ENCODE measurements at places on chromosomes 3 and 15. TPM values are rescaled to one million over a fixed set of nuclear protein-coding genes. Genes with fewer than 3 reads are reported as not detected.

The CNTN6 gene
- total RNA-seq: not detected

The ACTC1 gene
- 0.78 TPM for total RNA-seq

The GOLGA8O gene
- 1.8 TPM for total RNA-seq

The CCDC13 gene
- 0.24 TPM for total RNA-seq

DNA sequence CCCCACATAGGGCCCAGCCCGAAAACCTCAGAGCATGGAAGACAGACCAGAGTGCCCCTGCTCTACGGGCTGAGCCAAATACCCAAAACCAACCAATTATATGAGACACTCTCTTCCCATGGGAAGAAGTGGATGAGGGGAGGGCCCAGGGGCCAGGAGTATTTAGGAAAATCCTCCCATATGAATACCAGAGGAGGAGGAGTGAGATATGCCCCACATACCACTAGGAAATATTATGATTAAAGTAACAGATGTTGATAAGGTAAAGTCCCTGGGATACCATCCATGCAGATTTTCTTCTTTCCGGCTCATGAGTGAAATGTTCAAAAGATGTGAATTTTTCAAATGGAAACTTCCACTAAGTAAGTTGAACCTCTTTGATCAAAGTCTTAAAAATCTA is 50.4 kb downstream of the MESD start:
- H3K4me3 ChIP-seq: no peak overlapping the region
- H3K27ac ChIP-seq: no peak overlapping the region
- H3K4me1 ChIP-seq: no peaks in the 10 kb centered on the region
- no peak for DNase-seq

GRCh38 chr15:96254173-96254572 is 76.3 kb upstream of the NR2F2 start:
- H3K27me3 ChIP-seq: no peaks in the 10 kb centered on the region
- no peaks in the 10 kb centered on the region for H3K4me1 ChIP-seq
- no peak for DNase-seq
- H3K36me3 ChIP-seq: no peaks in the 10 kb centered on the region
- H3K27ac ChIP-seq: no peak overlapping the region

DNA sequence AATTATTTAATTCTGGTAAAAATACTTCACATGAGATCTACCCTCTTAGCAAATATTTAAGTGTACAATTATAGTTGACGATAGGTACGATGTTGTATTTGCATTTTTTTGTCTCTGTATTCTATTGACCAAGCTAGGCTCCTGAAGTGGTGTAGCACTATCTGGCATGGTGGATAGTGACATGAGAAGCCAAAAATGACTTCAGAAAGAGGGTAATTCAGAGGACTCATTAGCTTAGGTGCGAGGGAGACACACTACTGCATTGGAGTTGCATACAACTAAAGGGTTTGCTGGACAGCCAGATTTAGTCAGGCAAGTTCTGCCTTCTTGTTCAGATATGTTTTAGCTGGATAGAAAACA is 50.6 kb downstream of the KBTBD8 start:
- H3K36me3 ChIP-seq: no peaks in the 10 kb centered on the region
- H3K4me3 ChIP-seq: no peak overlapping the region
- no peak overlapping the region for H3K27ac ChIP-seq

DNA sequence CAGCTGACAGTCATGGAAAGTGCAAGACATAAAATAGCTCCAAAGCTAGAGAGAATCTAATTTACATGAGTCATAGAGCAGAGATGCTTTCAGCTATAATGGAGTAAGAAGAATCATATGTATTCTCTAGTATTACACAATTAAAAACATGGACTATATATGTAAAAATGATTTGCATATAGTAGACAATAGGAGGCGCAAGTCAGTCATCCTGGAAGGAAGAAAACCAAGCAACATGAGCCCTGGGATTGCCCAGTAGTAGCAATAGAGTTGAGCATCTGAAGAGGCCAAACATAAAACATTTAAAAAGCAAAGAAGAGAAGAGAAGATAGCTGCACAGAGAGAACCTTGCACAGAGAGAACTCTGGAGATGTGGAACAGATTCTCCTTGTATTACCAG is 455.0 kb downstream of the EPHA3 start:
- no peaks in the 10 kb centered on the region for H3K36me3 ChIP-seq
- H3K4me3 ChIP-seq: no peak overlapping the region
- no peak overlapping the region for H3K27ac ChIP-seq

- no peaks in the 10 kb centered on the region for H3K27me3 ChIP-seq
- no peak overlapping the region for H3K27ac ChIP-seq
- DNase-seq: no peak
- H3K4me1 ChIP-seq: peaks cover 25% of the 10 kb centered on the region
- H3K36me3 ChIP-seq: no peaks in the 10 kb centered on the region
- H3K4me3 ChIP-seq: no peak overlapping the region
These were observed 38.3 kb downstream of the SLC6A6 start for GRCh38 chr3:14440531-14441239.

DNA sequence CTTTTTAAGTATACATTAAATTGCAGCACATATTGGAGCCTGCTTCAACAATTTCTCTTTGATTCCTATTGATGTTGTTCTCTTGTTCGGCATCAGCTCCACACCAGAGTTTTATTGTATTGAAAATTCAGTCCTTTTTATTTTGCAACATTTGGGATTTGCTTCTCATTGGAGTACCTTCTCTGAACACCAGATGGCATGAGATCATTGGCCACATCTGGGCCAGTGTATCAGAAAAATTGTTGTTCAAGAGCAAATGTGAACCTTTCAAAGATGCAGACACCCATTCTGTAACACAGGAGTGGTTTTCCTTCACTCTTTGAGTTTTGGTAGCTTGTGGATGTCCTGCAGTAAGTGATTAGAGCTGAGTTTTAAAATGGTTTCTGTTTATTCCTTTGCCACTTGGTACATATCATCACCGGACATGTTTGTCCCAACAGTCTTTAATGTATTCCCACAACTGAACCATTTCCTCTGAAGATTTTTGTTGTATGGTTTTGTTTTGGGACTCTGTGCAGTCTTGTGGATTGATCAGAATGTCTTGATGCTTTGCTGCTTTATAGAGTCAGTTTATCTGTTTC is 96.1 kb downstream of the MCTP2 start:
- no peak overlapping the region for H3K27ac ChIP-seq
- H3K36me3 ChIP-seq: no peaks in the 10 kb centered on the region
- no peaks in the 10 kb centered on the region for H3K27me3 ChIP-seq
- H3K4me3 ChIP-seq: no peak overlapping the region
- no peaks in the 10 kb centered on the region for H3K4me1 ChIP-seq
- no peak for DNase-seq

DNA sequence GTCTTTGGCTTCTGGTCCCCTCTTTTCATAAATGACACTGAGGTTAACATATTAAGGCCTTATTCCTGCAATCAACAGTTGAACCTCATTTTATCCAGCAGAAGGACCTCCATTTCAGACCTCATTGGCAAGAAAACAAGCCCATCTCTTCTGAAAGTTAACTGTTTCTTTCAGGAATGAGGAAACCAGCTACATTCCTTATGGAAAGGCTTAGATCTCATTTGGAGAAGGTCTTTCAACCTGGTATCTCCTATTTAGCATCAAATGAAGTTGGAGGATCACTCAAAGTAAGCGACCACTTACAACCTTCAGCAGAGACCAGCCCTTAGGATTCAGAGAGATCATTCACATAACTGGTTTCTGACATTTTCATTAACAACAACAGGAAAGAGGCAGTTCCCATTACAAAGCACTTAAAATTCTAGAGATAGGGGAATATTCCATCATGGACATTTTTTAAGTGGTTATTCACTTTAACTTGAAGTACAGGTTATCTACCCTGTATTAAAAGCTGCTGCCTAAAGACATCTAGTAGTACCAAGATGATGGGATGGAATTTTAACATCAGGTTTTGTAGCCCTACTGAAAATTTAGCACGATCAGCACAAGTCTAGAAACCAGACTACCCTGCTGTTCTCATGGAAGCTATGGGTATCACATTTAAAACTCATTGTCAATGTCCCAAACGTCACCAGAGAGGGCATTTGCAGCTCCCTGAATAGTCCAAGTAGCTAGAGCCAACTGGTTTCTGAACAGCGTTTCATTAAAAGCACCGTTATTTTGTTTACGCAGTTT is 30.4 kb downstream of the TFRC start:
- H3K4me1 ChIP-seq: no peaks in the 10 kb centered on the region
- H3K27ac ChIP-seq: no peak overlapping the region
- no peak for DNase-seq
- no peaks in the 10 kb centered on the region for H3K27me3 ChIP-seq

DNA sequence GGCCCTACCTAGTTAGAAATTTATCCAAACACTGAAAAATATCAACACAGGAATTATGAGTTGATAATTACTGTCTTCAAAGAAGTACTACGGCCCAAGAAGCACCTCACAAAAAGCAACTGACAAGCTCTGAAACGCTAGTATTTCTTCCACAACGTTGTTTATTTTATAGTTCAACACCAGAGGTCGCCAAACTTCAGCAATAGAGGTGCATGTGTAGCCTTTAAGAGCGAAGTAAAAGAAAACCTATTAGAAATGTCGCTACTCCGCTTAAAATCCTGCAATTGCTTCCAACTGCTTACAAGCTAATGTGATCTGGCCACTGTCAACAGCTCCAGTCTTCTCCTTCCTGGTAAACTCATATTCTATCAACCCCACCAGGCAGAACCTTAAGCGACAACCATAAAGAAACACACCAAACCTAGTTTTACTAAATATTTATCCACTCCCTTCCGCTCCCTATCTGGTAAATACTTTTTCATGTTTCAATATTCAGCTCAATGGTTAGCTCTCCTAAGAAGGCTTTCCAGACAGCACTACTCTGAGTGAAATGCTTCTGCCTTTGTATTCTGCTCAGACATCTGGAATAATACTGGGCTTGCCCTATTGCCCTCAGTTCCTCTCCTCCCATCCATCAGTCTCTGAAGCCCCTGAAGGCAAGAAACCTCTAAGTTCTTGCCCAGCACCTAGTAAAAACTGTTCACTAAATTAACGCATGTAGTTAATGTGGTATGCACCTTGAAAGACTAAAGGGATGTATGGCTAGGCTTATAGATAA is 110.2 kb downstream of the NR1I2 start:
- H3K4me3 ChIP-seq: no peak overlapping the region
- H3K27me3 ChIP-seq: no peaks in the 10 kb centered on the region
- no peak overlapping the region for H3K27ac ChIP-seq

DNA sequence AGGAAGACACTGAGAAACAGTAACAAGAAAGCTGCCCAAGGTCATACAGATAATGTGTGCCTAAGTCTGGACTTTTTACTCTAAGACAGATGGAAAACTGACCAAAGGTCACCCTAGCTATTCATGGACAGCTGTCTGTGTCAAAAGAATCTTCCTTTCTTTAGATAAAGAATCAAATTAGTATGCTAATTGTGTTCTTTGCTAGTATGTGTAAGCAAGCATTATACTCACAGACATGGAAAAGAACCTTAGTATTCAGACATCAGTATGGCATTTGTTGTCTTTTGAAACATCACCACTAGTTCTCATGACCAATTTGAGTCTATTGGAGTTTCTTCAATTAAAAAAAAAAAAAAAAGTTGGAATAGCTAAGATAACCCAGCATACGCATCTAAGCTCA is 91.8 kb upstream of the SOX2 start:
- H3K4me1 ChIP-seq: no peaks in the 10 kb centered on the region
- H3K36me3 ChIP-seq: no peaks in the 10 kb centered on the region
- no peak for DNase-seq
- H3K4me3 ChIP-seq: no peak overlapping the region
- H3K27ac ChIP-seq: no peak overlapping the region
